ENCODE measurements at places on chromosomes 13 and 19.

GRCh38 chr13:49320975-49321374 is 73.2 kb downstream of the CDADC1 start:
- DNase-seq: no peak

DNA sequence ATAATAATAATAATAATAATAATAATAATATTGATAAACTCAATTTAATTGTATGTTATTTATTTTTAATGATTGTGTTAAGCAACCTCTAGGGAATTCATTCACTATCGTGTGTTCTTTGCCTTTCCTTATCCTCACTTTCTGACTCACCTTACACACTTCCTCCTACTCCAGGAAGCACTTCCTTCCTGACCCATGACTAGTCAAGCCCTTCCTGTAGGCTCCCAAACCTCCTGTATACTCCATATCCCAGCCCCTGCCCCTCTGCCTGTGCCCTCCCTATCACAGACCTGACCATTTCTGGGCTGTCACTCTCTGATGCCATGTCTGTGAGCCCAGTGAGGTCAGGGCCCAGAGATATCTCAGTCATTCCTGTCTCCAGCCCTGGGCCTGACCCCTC is 7.6 kb downstream of the LGALS4 start:
- no peak for DNase-seq

DNA sequence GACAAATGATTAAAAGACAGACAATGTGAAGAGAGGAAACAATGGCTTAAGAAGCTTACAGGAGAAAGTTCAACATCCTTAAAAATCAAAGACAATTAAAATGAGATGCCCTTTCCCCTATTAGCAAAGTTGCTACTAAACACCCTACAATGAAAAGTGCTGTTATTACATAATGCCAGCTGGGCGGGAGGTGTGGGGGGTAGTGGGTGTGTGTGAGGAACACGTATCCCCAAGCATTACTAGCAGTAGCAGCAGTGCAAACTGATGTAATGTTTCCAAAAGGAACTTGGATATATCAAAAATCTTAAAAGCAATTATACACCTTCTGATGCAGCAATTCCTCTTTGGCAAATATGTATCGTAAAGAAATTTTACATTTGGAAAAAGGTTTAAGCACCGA is 70.9 kb downstream of the PEG3 start:
- no peak for DNase-seq

- no peak for DNase-seq
These were observed 373.8 kb upstream of the ARGLU1 start for GRCh38 chr13:106941779-106942178.

DNA sequence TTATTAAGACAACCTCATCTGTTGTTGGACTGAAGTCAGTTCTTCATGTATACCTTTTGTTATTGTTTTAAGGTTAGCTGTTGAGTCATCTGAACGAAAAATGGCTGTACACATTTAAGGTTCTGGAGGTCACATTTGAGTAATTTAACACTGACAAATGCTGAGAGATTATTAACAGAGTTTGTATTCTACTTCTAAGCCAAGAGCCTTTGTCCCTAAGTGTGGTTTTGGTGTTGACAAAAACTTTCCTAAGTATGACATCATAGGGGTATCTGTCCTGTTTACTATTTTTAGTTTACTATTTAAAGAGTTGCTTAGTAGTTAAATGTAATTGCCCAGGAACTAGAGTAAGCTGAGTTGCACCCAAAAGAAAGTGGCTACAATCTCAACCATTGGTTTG is 71.9 kb downstream of the CDK8 start:
- no peak for DNase-seq

- DNase-seq: no peak
These were observed 32.4 kb upstream of the CACNA1A start for GRCh38 chr19:13538601-13539253.

- no peak for DNase-seq
These were observed 20.6 kb downstream of the PPP1R37 start for GRCh38 chr19:45113628-45114027.

- no peak for DNase-seq
These were observed 3.6 kb downstream of the IFT88 start for GRCh38 chr13:20570517-20570916.

DNA sequence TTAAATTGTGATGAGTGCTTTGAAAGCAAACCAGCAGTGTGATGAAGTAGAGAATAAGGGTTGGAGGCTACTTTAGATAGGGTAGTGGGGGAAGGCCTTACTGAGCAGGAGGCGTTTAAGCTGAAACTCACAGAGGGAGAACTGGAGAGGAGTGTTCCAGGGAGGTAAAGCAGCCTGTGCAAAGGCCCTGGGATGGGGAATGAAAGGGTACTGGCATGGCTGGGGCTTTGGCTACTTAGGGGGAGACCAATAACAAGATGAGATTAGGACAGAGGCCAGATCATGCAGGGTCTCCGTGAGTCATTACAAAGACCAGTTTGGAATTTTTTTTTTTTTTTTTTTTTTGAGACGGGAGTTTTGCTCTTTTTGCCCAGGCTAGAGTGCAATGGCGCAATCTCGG is 1.1 kb downstream of the PPP5C start:
- DNase-seq: no peak

GRCh38 chr19:5339198-5339949 is 1.2 kb downstream of the PTPRS start:
- DNase-seq: no peak

DNA sequence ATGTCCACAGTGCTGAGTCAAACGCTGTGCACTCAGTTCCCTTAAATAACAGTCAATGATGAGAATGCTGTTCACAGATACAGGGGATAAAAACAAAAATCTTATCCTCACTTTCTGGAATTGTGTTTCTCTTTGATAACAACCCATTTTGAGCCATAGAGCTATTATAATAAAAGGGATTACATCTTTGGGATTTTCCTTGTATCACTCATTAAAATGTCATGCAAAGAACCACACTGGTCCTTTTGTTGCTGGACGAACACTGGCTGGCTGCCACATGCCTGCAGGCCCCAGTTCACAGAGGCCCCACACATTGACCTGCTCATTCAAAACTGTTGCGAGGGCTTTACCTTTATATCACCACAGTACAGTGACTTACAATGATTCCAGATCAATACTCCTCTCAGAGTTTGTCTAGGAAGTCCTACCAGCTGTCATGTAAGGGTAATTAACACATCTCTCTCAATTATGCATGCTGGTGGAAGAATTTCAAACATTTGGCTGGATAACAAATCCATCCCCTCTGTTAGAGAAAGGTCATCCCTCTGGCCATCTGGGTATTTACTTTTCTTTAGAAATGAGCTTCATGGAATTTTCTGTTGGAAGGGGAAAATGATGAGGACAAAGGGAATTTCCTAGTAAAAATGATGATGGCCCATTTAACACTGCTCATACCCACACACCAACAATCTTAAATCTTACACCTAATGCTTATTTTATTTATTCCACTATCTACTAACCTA is 85.9 kb downstream of the MBNL2 start:
- DNase-seq: no peak

DNA sequence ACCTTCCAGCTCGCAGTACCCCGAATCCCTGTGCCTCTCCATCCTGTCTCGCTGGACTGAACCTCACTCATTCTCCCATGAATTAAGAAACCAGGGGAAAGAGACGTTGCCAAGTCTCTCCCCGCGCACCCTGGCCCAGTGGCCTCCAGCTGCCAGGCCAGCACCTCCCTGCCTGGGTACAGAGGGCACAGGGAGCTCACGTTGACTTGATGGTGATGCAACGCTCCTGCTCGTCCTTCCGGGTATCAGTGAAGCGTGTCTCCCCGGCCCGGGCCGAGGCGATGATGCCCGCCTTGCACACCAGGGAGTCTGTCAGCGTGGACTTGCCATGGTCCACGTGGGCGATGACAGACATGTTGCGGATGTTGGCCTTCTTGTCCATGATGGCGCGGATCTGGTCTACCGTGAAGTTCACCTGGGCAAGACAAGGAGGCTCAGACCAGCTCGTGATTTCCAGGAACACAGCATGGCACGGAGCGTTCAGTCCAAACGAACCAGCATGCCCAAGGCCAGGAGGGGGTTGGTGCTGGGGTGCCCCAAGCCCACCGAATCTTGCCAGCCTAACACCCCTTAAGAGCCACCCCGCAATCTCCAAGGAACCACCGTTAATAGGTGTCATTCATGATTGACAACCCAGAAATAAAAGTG is 1.2 kb downstream of the EEF2 start:
- DNase-seq: no peak

- DNase-seq: peak; percentile 68
These were observed 14.7 kb downstream of the HCN2 start for GRCh38 chr19:604355-604754.

DNA sequence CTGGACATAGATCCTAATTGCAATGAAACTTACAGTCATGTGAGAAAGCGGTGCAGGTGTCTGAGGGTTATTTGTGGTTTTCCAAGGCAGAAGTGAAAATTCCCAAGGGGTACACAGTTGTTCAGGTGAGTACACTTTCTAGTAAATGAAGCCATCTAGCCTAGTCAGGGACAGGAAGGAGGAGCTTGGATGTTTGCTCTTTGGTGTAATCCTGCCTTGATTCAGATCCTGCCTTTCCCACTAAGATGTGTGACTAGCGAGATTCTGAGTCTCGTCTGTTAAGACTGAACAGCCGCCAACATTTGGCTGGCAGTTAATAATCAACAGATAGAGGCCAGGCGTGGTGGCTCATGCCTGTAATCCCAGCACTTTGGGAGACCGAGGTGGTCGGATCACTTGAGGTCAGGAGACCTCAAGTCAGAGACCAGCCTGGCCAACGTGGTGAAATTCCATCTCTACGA is 2.5 kb downstream of the RPS9 start:
- DNase-seq: no peak

DNA sequence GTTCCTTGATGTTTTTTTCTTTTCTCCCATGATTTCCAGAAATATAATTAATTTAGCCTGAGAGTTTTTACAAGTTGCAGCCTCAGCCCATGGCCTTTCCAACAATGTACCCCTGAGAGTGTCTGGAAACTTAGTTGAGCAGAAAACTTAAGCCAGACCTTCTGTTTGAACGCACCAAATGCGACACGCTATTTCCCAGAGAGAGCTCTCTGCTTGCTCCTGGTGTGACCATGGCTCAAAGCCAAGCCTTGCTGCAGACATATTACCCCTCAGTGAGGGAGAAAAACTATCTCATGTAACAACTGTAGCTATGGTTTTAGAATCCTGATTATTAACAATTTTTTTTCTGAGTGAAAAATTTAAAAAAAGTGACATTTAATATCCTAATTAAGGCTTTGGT is 1204.5 kb upstream of the SLC10A2 start:
- DNase-seq: no peak

- no peak for DNase-seq
These were observed 6.2 kb upstream of the PTBP1 start for GRCh38 chr19:791007-791566.

DNA sequence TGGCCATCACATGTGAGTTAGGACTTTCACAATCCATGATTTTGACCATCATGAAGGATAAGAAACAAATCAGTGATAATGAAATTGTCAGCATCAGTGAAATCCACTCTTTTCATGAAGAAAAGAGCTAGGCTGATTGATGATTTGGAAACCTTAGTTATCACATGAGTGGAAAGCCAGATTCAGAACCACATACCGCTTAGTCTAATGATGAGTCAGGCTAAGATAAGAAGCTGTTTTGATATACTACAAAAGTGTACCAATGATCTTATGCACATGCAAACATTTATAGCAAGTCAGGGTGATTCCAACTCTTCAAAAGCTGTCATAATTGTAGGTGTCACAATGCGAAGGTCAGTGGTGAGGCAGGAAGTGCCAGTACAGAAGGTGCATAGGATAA is 519.3 kb downstream of the GPC6 start:
- DNase-seq: no peak

DNA sequence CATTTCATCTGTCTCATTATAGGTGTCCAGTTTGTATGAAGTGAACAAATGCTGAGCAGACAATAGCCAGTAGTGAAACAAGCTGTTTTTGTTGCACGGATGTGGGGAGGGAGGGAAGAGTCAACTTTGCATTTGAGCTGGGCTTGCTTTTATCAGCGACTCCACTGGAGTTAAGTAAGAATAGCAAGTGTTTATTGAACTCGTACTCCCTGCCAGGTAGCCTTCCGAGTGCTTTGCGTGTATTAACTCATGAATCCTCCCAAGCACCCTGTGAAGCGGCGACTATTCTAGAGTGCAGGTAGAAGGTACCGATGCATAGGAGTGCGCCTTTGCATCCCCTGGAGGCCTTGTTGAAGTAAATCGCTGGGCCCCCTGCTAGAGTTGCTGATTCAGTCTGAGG is 4.7 kb upstream of the ZNF444 start:
- DNase-seq: no peak
